ENCODE measurements at places on chromosomes 7 and 10.

- DNase-seq, result no peak
These were observed 56.3 kb downstream of the MTERF1 start for GRCh38 chr7:91824201-91824600.

- no peak for DNase-seq
These were observed 373.1 kb downstream of the THSD7A start for GRCh38 chr7:11458736-11459483.

- peak; percentile 58 for DNase-seq
These were observed 8.6 kb downstream of the CAMK2G start for GRCh38 chr10:73865459-73866442.

- DNase-seq, result no peak
These were observed 76.7 kb downstream of the ANK3 start for GRCh38 chr10:60312818-60313588.

DNA sequence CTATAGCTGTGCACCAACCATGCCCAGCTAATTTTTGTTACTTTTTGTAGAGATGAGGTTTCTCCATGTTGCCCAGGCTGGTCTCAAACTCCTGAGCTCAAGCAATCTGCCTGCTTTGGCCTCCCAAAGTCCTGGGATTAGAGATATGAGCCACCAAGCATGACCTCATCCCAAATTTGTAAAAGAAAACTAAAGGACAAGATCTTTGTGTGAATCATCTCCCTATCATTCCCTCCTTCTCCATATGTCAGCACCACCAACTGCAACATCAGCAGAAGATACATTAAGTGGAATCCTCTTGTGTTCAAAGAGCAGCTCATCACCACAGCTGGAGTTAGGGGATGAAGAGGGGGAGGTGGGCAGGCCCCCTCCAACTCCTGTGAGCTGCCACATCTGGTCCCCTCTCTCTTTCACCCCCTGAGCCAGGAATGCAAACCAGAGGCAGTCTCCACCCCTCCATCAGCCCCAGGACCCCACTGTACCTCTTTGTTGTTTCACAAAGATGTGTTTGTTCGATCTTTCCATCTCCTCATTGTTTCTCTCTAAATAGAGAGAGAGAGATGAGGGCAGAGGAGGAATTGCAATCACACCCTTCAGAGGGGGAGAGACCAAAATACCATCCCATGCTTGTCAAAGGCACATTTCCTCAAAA, 47.3 kb upstream of the PIP4K2A start:
- no peak for DNase-seq

- no peak for DNase-seq
These were observed 54.2 kb upstream of the EBF3 start for GRCh38 chr10:130018265-130018664.

DNA sequence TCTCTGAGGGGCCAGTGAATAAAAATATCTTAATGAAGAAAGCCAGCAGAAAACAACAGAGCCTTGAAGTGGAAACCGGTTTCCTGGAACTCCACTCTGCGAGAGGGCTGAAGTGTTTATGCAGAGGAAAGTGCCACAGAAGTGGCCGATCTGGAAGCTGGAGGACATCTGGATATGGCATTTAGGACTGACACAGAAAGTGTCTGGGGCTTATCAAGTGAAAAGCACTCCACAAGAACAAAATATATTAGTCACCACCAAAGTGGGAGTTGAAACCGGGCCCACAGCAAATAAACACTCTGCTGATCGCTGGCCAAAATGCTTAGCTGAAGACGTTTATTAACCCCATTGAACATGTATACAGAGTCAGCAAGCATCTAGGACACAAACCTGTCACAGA, 7.8 kb downstream of the NOD1 start:
- DNase-seq, result no peak

DNA sequence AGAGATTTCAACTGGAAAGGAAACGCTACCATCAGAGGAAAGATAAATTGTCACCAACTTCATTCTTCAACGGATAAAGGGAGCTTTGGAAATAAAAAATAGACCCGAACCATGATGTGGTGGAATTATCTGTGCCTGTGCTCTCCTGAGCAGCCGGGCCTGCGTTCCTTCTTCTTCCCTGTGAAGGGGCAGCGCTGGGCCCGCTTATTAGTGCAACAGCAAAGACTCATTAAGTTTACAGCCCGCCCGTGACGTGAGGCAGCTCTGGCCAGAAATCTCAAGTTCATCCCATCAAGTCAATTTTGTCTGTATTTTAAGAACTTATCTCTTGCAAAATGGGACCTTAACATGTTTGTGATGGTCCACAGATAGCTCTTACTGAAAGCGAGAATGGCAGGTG, 193.7 kb downstream of the ADARB2 start:
- no peak for DNase-seq

DNA sequence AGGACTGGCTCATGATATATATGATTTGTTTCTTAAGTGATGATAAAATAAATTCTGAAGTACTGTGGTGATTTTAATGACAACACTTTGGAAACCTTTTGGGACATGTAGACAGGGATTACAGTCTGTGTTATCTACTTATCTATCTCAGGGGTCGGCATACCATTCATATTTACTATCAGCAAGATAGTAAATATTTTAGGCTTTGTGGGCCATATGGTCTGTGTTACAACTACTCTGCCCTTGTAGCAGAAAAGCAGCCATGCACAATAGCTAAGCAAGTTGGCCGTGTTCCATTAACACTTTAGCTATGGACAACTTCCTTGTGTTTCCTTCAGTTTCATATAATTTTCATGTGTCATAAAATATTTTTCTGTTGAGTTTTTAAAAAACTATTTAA, 97.8 kb upstream of the PRPS1L1 start:
- no peak for DNase-seq

DNA sequence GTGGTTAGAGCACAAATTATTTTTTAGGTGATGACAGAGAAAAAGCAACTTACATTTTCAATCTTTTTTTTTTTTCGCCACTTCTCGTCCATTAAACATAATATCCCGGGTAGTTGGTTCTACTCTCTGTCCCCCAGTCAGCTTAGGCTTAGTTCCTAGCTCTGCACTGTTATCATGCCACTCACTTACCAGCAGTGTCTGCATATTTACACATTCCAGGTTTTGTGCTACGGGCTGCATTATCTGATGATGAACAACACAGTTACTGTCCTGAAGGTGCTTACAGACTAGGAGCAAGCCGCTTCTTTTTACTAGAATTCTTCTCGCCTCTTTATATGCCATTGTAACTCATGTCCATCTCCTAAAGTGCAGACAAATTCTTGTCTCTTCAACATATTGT, 121.8 kb upstream of the NPVF start:
- no peak for DNase-seq

DNA sequence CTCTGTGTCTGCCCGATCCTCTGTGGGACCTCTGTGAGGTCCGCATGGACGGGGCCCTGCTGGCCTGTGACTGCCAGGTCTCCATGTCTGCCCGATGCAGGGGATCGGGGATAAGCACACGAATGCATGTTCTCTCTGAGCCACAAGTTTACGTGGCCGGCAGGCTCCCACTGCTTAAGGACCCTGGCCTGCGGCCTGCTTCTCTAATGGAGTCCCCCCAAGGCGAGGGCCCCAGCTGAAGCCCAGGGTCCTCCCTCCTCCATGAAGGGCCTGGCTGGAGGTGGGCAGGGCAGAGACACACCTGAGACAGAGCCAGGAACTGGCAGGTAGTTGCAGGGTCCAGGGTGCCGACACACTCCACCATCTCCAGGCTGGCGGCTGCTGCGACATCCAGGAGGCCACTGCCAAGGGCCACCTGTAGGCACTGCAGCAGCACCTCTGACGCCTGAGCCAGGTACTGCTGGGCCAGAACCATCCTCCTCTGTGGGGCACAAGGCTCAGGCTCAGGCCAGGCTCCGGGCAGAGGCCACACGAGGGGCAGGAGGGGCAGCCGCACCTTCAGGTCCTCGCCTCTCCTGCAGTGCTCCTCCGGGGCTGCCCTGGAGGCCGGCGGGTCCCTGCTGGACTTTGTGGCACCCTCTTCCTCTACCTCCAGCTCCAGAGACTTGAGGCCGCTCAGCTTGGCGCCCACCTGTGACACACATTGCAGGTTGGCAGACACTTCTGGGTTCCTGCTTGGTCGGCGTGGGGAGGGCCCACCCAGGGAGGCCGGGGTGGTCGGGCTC, 60.9 kb upstream of the NKX6-2 start:
- DNase-seq, result no peak

- no peak for DNase-seq
These were observed 2.2 kb upstream of the HIP1 start for GRCh38 chr7:75740846-75741497.

GRCh38 chr7:4842319-4843064, 19.3 kb downstream of the PAPOLB start:
- DNase-seq, result no peak

DNA sequence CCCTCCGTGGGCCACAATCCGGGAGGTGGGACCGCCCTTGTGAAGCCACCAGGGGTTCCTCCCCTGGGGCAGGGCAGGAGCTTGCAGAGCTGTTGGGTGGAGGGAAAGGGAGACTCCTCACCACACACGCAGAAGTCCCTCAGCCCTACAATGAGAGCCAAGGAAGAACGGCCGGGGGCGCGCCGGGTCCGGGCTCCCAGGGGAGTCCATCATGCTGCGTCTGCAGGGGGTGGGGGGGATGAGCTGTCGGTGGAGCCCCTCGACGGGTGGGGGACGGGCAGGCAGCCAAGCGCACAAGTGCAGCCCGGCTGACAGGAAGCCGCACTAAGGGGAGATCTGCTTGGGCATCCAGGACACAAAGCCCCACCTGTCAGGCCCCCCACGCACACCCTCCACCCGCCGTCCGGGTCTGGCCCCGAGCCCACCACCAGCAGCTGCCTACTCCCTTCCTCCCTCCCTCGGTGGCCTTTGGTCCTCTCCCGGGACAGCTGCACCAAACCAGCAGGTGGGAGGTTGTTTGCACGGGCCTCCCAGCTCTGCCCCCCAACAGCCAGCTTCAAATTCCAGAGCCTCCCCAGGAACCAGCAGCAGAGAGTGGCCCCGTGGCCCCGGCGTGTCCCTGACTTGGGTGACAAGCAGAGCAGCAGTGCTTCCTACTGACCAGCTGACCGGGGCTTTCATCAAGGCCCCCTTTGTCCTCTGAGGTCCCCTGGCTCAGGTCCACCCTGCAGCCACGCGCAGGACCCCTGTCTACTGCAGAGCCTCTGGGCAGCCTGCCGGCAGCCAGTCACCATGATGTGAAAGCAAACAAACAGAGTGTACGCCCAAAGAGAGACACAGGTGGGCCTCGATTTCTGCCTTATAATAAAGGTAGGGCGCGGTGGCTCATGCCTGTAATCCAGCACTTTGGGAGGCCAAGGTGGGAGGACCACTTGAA, 50.3 kb downstream of the HIP1 start:
- DNase-seq, result peak; percentile 5

DNA sequence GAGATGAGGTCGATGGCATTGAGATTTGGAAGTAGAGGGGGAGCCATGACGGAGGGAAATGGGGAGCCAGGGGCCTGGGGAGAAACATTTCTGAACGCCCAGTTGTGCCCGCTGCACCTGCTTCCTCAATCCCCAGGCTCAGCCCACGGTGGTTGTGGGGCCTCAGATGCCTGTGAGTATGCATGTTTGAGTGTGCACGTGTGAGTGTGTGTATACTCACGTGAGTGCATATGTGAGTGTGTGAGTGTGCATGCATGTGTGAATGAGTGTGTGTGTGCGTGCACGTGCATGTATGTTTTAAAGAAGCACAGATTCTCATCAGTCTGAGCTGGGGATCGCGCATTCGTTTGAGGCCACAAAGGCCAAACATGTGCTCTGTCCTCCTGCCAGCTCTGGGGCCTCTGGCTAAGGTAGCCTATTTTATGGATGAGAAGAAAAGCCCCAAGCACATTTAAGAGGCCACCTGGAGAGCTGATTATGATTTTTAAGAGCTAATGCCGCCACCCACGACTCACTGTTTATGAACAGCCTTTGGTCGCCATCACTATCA, 154.8 kb downstream of the ARHGAP12 start:
- DNase-seq, result no peak

- no peak for DNase-seq
These were observed 50.2 kb upstream of the PDCD4 start for GRCh38 chr10:110821508-110821907.

- DNase-seq, result peak; percentile 45
These were observed at the start of gene GIMAP6 for GRCh38 chr7:150631866-150632864. Gene GIMAP6 (minus strand): TSS chr7:150632385. CDS start chr7:150630142, 2,243 bp downstream.

- DNase-seq, result no peak
These were observed 96.4 kb downstream of the COBL start for GRCh38 chr7:51220226-51220625.

- DNase-seq, result no peak
These were observed 68.2 kb upstream of the INPP5A start for GRCh38 chr10:132469197-132469884.

- no peak for DNase-seq
These were observed 66.2 kb upstream of the MXI1 start for GRCh38 chr10:110141185-110141584.

- no peak for DNase-seq
These were observed 186.9 kb downstream of the ELFN1 start for GRCh38 chr7:1856888-1857441.

DNA sequence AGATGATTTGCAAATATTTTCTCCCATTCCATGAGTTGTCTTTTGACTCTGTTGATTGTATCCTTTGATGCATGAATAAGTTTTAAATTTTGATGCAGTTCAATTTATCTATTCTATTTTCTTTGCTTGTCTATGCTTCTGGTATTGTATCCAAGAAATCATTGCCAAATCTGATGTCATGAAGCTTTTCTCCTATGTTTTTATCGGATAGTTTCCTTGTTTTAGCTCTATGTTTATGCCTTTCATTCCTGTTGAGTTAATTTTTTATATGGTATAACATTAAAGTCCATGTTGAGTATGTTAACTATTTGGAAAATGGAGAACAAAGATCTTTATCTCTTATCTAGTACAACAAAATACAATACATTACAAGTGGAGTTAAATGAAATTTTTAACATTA, 27.6 kb upstream of the VPS41 start:
- DNase-seq, result no peak

- no peak for DNase-seq
These were observed 108.9 kb upstream of the FAM3C start for GRCh38 chr7:121505021-121505420.

- no peak for DNase-seq
These were observed 136.2 kb upstream of the SHH start for GRCh38 chr7:155948423-155948822.

DNA sequence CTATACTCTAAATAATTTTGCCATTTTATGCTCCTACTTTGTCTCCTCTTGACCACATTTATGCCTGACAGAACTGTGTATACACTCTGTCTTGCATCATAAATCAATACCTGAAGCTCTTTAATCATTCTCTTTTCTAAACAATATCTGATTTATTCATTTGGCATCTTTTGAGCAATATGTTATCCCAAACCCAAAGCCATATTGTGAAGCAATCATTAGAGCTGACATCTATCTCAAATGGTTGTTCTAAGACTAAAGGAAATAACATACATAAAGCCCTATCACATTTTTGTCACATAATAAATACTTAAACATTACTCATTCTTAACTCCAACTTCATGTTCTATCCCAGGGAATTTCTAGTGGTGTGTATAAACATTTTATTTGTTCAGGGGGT, 717.6 kb downstream of the SORCS1 start:
- no peak for DNase-seq
